ENCODE measurements at places on chromosomes 13 and 19.

GRCh38 chr19:19267305-19267704 lies 5.8 kb downstream of the TM6SF2 start:
- DNase-seq, result no peak

- no peak for DNase-seq
These were observed 289.9 kb downstream of the DIAPH3 start for GRCh38 chr13:59873856-59874255.

DNA sequence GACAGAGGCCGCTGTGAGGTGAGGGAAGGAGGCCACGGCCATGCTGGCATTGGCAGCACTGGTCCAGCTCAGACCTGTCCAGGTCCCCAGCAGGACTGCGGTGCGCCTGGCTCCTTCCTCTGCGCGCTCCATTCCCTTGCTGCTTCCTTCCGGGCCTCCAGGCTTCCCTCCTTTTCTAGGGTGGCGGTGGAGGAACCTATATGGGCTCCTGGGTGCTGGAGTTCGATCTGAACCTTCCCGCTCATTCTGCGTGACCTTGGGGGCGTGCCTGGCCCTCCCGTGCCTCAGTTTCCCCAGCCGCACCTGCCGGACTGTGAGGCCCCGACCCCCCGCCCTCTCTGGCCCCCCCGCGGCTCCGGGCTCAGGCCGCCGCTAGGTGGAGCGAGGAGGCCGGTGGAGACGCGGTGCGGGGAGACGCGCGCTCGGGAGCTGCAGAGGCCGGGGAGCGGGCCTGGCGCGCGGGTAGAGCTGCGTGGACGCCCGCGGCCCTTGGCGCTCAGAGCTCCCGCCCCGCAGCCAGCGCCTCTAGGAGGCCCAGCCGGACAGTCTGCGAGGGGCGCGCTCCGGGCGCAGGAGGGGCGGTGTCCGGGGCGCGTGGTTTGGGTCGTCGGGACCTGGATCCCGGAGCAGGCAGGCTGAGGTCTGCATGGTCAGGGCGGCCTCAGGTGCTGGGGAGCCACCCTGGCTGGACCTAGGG lies 29.9 kb downstream of the EFNA2 start:
- DNase-seq, result peak; percentile 43

DNA sequence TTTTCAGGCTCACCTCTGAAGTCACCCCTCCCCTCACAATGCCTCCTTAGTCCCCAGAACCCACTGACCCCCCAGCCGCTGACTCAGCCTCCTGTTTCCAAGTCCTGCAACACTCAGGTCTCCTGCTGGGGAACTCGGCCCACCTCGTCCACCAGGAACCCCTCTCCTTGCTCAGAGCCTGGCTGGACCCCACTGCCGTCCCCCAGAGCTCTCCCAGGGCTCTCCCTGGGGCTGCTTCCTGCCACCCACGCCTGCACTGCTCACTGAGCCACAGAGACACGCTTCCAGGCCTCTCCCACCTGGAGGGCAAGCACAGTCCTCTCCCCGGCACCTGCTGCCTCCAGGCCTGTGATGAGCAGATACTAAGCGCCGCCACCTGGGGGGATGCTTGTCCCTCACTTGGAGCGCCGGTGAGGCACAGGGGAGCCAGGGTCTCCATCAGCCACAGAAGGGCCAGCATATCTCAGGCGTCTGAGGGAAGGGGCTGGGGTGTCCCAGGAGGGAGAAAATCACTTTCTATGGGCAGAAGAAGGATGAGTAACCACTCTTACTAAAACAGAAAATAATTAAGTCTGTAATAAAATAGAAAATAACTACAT lies 53.8 kb downstream of the KLF2 start:
- no peak for DNase-seq

DNA sequence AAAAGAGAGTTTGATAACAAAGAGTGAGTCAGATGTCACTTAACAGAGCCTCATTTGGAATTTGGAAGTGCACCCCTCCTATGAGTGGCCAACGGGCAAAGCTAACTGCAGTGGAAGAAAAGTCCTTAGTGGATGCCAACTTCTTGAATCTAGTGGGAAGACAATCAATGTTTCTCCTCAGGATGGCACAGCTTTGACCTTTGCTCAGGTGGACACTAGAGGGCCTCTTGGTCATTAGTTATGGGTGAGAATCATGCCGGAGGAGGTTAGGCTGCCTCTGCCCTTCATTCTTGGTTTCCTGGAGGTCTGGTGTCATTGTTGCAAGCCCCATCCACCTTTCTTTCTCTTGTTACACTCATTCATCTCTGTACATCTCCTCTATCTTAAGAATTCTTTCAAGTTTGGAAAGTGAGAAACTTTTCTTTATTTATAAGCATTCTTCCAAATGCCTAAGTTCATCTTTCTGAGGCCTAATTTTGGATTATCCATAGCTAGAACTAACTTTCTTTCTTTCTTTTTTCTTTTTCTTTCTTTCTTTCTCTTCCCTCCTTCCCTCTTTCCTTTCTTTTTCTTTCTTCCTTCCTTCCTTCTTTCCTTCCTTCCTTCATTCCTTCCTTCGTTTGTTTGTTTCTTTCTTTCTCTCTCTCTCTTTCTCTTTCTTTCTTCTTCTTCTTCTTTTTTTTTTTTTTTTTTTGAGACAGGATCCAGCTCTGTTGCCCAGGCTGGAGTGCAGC lies 327.2 kb upstream of the TSHZ3 start:
- DNase-seq, result no peak

DNA sequence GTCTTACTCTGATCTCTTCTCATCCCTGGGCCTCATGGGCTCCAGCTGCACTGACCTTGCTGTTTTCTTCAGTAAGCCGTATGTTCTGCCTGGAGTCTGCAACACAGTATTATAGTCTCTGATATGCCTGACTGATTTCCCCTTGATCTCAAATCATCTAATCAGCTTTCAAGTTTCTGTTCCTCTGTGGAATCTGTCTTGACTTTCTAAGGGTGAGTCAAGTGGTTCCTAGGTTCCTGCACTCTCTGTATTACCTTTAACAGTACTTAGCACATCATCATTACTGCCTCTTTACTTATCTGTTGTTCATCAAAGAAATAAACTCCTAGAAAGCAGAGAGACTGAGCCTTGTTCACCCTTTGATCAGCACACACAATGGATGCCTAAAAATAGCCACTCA lies 350.7 kb downstream of the LMO7 start:
- DNase-seq, result no peak

- no peak for DNase-seq
These were observed 93.2 kb downstream of the LHFPL6 start for GRCh38 chr13:39509616-39510315.

DNA sequence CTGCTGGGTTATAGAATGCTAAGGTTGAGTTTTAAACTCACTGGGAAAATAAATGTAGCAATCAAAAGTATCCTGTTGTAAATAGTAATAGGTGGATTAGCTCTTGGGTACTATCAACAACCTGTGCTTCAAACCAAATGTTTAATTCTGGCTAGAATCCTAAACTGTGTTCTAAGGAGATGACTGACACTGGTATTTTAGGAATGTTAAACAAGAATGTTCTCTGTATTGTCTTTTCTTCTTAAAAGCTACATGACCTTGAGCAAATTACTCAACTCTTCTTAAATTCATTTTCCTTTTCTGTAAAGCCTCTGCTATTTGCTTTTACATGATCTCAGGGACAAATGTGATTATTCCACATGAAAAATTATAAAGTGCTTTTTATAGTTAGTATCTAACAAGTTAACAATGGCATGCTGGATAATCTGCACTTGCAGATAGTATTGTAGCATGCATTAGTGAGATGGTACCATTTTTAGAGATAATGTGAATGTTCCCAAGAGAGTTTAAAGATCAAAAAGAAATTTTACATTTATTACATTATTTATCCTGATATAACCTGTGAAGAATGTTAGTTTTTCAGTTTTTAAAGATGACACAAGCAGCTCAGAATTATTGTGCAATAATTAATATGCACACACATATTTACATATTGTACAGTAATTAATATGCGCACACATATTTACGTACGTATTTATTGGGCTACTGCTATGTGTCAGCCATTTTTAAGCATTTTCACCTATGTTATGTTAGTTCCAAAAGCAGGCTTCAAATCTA lies 13.6 kb upstream of the EPSTI1 start:
- DNase-seq, result no peak

- DNase-seq, result no peak
These were observed 35.4 kb downstream of the WDFY2 start for GRCh38 chr13:51619614-51620013.

GRCh38 chr13:33110386-33110712 lies 94.1 kb downstream of the KL start:
- DNase-seq, result no peak

GRCh38 chr13:93789058-93789457 lies 562.5 kb downstream of the GPC6 start:
- DNase-seq, result no peak

DNA sequence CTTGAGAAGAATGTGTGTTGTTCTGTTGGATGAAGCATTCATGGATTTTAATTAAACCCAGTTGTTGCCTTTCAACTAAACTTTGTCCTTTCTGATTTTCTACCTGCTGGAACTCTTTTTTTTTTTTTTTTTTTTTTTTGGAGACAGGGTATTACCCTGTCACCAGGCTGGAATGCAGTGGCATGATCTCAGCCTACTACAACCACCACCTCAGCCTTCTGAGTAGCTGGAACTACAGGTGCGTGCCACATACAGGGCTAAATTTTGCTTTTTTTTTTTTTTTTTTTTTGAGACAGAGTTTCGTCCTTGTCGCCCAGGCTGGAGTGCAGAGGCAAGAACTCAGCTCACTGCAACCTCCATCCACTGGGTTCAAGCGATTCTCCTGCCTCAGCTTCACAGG lies 6.9 kb downstream of the ZNF791 start:
- no peak for DNase-seq

DNA sequence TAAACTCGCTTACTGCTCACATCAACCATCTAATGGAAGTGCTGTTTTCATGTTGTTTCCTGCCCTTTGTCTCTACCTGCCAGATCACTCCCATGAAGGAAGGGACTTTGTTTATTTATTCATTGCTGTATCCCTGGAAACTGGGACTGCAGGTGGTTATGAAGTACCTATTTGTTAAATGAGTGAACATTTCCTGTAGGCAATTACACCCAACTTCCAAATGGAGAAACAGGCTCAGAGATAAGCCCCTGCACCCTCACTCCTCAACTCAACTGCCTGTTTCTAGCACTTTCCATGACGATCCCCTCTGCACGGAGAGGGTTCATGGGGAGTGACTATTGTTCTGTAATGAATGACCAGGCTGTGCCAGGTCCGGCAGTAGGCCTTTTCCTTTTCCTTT lies 1.9 kb upstream of the SELENOW start:
- DNase-seq, result no peak

DNA sequence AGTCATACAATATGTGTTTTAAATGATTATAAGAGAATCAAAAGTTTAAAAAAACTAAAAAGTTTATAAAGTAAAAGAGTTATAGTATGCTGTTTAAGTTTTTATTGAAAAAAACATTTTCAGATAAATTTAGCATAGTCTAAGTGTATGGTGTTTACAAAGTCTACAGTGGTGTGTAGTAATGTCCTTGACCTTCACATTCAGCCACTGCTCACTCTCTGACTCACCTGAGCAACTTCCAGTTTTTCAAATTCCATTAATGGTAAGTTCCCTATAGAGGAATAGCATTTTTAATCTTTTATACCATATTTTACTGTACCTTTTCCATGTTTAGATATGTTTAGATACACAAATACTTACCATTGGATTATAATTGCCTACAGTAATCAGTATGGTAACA lies 842.4 kb upstream of the KLHL1 start:
- DNase-seq, result no peak

DNA sequence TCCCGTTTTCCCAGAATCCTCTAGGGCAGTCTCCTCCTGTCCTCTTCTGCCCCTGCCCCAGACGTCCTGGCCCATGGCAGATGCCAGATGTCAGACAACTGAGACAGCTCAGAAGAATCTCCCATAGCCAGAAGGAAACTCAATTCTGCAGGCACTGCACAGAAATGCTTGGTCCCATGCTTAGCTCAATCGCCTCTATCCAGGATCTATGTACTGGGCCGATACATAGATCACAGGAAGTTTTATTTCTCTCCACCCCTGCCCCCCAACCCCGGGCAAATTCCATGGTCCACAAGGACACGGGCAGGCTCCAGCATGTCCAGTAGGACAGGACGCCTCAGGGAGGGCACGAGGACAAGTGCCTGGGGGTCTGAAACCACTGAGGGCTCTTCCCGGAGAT lies 4.8 kb downstream of the MBD3 start:
- no peak for DNase-seq

DNA sequence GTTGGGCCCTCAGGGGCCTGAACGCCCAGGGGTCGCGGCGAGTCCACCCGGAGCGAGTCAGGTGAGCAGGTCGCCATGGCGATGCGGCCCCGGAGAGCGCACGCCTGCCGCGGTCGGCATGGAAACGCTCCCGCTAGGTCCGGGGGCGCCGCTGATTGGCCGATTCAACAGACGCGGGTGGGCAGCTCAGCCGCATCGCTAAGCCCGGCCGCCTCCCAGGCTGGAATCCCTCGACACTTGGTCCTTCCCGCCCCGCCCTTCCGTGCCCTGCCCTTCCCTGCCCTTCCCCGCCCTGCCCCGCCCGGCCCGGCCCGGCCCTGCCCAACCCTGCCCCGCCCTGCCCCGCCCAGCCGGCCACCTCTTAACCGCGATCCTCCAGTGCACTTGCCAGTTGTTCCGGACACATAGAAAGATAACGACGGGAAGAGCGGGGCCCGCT lies at the start of gene CCNA1:
Gene CCNA1, plus strand, starts transcription at position 390 of the 439 bp plus-strand sequence. CDS start 562 bp downstream, outside the sequence.
- no peak for DNase-seq

- no peak for DNase-seq
These were observed 15.0 kb downstream of the SLC25A42 start for GRCh38 chr19:19078801-19079200.

DNA sequence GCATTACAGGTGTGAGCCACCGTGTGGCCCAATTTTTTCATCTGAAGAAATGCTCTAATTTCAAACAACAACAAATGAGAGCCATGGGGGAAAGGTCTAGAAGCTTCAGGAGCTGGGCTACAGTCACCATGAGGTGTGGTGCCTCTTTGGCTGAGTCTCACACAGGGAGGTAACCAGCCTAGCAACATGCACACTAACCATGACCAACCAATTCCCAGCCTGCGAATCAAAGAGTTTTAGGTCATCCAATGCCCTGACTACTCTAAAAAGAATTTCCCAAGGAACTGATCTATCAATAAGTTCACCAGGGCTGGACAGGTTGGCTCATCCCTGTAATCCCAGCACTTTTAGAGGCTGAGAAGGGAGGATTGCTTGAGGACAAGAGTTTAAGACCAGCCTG lies 29.9 kb downstream of the PBX4 start:
- no peak for DNase-seq

DNA sequence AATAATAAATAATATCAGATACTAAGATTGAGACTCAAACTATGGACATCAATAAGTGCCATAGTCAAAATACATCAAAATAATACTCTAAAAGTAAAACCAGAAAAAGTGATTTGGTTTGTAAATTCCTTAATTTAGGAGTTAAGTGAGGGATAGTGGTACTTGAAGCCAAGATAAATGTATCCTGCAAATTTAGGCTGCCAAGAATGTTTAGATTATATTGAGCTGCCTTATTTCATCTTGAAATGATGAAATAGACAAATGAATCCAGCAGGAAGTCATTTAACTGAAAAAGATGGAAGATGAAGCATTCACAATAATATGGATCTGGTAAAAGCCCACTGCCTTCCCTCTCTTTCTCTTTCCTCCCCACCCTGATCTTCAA lies 112.3 kb downstream of the LRCH1 start:
- no peak for DNase-seq

All from stimulated activated CD4-positive, alpha-beta T cell treated with anti-CD3 and anti-CD28 coated beads, Interleukin-4, amount 100 ng/mL, for 4 hours (primary cell).